ENCODE measurements at places on chromosomes 5 and 9.

DNA sequence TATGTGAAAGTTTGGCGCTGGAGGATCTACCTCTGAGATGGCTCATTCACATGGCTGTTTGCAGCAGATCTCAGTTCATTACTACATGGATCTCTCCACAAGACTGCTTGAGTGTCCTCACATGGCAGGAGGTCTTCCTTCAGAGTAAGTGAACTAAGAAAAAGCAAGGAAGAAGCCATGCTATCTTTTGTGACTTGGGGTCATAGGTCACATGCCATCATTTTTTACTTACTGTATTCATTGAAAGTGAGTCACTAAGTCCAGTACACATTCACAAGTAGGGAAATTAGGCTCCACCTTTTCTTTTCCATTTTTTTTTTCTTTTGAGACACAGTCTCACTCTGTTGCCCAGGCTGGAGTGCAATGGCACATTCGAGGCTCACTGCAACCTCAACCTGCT, 8.7 kb upstream of the CDKN2AIPNL start:
- no peak for DNase-seq

GRCh38 chr5:78879516-78879915, 105.6 kb downstream of the ARSB start:
- no peak for DNase-seq

DNA sequence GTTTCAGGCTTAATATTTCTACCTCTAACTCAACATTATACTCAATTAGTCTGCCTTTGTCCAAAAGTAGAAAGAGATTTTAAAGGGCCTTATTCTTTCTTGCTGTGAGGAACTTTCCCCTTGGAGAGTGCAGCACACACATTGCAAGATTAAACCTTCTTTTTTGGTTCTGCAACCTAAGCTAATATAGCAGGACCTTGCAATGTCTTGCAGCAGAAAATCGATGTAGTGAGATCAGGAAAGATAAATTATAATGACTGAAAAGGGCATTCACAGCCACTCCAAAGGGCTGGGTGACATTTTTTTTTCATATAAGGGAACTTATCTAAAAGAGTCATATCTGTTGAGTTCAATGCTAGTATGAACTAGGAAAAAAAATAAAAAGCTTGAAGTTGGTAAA, 422.7 kb upstream of the ADAMTS16 start:
- no peak for DNase-seq

GRCh38 chr5:149860801-149861322, 83.7 kb downstream of the PDE6A start:
- DNase-seq = no peak

DNA sequence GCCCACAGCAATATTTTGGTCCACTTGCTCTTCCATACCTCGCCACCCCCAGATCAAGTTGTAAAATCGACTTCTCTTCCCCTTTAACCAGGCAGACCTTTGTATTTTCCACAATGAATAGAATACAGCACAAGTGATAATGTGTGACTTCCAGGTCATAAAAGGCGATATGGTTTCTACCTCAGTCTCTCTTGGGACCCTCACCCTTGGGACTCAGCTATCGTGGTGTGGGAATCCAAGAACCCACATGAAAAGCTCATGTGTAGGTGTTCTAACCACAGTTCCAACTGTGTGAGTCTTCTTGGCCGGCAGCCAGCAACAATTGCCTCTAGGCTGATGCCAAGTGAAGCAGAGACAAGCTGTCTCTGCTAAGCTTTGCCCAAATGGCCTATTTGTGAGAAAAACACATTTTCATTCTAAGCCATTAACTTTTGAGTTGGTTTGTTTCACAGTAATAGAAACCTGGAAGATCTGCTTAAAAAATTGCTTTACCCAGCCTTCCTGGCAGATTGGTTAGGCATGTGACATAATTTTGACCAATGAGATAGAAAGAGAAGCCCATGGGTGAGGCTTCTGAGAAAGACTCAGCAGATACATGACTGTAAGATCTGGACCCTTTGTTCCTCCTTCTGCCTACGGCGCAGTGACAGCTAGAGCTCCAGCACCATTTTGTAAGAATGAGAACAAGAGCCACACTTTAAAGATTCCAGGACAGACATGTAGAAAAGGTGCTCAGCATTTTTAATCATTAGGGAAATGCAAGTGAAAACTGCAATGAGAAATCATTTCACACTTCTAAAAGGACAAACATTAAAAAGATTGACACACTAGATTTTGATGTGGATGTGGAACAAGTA, 18.3 kb upstream of the MLLT3 start:
- no peak for DNase-seq

- no peak for DNase-seq
Observed at GRCh38 chr5:111127453-111128195, 35.5 kb downstream of the WDR36 start.

GRCh38 chr9:93600504-93600903, 24.1 kb downstream of the PHF2 start:
- DNase-seq = no peak

DNA sequence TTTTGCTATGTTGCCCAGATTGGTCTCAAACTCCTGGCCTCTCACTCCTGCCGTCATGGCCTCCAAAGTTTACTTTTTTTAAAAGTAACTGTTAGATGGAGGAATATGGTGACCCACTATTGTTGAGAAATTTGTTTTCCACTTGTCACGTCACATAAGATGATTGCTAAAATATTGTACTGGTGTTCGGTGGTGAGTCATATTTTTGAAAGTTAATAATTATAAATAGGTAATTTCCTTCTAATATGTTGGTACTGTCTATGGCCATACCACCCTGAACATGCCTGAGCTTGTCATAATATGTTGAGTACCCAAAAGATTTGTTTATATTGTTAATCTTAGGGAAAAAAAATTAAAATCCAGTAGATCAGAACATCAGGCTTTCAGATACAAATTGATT, 22.6 kb downstream of the RMI1 start:
- DNase-seq = no peak

GRCh38 chr5:77663090-77663863, 24.8 kb upstream of the OTP start:
- DNase-seq = no peak

- DNase-seq = no peak
Observed at GRCh38 chr5:56447656-56448055, 214.5 kb upstream of the ANKRD55 start.

DNA sequence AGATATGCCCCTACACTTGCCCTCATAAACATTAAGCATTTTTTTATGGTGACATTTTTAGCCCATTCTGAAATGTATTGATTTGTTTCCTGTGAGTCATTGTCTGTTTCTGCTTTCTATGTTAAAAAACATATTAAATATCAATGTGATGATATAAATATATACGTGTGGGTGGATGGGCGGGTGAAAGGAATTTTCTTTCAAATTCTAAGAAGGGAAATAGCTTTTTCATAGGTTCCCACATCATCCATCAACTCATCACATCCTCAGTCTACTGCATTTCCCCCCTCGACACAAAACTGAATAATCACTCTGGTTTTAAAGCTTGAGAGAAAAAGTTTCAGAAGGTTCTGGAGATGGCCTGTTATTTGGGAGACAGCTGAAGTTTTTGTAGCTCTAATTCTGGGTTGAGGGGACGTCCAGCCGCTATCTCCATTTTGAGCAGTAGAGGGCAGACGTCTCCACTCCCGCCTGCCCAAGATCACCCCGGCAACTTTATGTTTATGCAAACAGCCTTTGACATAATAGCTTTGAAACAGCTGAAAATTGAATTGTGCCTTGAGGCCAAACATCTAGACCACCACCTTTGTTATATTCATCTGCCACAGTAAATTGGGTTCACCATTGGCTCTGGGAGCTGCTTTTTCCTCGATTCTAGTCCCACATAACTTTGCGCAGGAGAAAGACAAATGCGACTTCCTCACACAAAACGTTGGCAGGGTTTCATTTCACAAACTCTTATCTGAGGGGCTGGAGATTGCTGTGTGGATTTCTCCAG, 216.2 kb upstream of the CLINT1 start:
- DNase-seq = peak; percentile 49

GRCh38 chr9:81150016-81150625, 539.2 kb downstream of the TLE1 start:
- DNase-seq = no peak

- DNase-seq = no peak
Observed at GRCh38 chr5:62328772-62329491, 22.9 kb downstream of the KIF2A start.

- no peak for DNase-seq
Observed at GRCh38 chr9:4979239-4979638, 5.8 kb upstream of the JAK2 start.

DNA sequence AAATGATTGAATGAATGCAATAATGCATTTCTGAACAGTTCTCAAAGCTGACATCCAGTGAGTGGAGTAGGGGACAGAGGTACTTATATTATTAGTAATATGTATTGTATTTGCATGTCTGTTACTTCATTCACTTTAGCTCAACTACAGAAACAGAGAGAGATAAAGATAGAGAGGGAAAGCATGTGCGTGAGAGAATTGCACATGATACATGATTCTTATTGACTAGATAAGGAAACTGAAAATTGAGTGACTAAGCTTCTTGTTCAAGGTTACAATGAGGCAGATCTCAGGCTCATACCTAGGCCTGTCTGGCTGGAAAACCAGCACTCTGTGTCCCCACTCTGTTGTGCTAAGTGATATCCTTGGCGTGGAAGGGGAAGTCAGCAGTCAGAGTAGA, 337.7 kb upstream of the KLF4 start:
- DNase-seq = no peak
